ENCODE measurements at places on chromosomes 3 and 15.
A peak's percentile ranks its signal among the peaks of the same experiment; 100 is the strongest.

GRCh38 chr3:193498215-193498614 lies 56.5 kb downstream of the ATP13A4 start:
- DNase-seq = no peak

GRCh38 chr3:69929019-69929418 lies 70.5 kb upstream of the SAMMSON start:
- no peak for DNase-seq

GRCh38 chr3:63891518-63891917 lies 20.7 kb downstream of the SCAANT1 start:
- no peak for DNase-seq

DNA sequence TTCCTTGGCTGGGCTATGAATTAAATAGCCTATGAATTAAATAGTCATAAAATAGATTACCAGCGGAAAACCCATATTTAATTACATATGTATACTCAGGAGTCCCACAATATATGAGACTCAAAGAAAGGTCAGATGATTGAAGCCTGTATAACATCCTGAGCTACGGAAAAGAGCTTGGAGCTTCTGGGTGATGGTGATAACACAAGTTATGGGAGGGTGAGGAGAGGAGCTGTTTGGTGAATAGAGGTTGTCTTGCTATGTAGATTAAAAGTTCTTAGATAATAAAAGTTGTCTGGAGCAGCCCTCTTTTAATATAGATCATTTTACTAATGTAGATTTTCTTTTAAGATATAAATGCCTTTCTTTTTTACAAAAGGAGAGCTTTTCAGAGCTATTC lies 1.8 kb downstream of the PML start:
- DNase-seq = no peak

DNA sequence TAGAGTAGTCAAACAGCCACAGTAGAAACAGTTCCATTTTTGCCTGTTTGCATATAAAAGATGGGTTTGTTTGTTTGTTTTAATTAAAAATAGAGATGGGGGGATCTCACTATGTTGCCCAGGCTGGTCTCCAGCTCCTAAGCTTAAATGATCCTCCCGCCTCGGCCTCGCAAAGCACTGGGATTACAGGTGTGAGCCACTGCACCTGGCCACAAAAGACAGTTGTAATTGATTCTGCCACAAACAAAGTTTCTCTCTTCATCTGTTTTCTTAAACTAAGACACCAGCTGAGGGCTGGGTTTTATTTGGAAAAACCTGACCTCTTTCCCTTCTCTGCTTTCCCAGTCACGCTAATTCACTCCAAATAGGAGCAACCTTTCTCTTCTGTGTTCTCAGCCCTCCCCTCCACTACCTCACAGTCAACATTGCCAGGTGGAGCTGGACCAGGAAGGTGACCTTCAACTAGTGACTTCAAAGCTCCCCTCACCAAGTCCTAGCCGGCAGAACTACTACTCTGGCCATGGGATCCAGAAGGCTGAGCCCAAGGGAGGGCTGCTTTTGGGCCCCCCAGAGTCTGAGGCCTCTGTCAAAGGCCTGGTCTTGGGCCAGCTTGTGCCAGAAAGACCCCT lies 1.5 kb upstream of the IDH2 start:
- no peak for DNase-seq

GRCh38 chr15:89330119-89330518 lies 4.5 kb downstream of the POLG start:
- no peak for DNase-seq

DNA sequence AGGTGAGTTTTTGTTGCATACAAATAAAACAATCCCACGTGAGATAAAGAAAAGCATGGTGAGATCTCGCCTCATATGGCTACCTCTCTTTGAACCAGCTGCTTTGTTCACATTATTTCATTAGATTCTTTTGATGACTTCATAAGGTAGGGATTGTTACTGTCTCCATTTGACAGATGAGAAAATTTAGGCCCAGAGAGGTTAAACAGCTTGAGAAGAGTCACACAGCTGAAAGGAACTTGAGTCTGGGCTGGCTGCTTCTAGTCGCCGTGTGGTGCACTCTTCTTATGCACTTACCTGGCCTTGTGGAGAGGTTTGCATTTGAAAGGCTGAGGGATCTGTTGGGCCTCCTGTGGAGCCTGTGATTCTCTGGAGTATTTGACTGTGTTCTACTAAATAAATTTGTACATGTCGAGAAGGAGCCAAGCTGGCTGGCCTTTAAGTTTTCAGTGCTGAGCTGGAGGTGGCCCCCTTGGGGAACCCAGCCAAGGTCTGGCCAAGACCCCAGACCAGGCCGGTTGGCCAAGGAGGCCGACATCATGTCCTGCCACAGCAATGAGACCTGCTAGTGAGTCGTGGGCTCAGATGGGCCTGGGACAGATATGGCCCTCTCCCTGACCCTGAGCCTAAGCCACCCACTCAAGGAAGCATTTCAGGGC lies 125.1 kb downstream of the SMAD6 start:
- DNase-seq = no peak

- no peak for DNase-seq
These were observed 217.1 kb downstream of the GBE1 start for GRCh38 chr3:81544385-81544784.

- no peak for DNase-seq
These were observed 258.3 kb downstream of the DIPK2A start for GRCh38 chr3:144229953-144230352.

DNA sequence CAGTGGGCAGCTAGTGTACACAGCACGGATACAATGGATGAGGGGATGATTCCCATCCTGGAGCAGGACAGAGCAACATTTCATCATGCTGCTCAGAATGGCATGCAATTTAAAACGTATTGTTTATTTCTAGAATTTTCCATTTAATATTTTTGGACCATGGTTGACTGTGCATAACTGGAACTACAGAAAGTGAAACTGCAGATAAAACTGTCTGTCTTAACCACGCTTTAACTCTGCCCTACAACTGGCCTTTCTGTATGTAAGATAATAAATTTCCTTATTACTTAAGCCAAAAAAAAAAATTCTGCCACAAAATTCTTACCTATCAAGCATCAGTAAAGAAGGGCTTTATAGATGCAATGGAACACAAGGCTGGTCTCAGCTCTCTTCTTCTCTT lies 33.4 kb downstream of the AP3S2 start:
- no peak for DNase-seq

DNA sequence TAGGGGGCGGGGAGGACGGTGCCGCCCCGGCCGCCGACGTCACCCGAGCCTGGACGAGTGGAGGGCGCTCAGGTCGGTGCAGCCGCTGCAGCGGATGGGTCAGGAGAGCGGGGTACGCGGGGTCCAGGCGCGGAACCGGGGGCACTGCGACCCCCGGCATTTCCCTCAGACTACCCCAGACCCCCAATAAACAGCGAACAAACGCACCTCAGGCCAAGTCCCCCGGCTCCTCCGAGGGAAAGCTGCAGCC lies 78.9 kb downstream of the IQSEC1 start:
- DNase-seq = no peak

- peak; percentile 54 for DNase-seq
These were observed 178.2 kb upstream of the EOMES start for GRCh38 chr3:27900316-27900715.

- DNase-seq = no peak
These were observed 89.8 kb upstream of the RARB start for GRCh38 chr3:25338158-25338725.

GRCh38 chr3:134494495-134494894 lies 8.6 kb downstream of the CEP63 start:
- no peak for DNase-seq

- no peak for DNase-seq
These were observed 17.8 kb downstream of the TEX9 start for GRCh38 chr15:56383010-56383409.

GRCh38 chr3:192487033-192487432 lies 240.3 kb downstream of the FGF12 start:
- DNase-seq = no peak

DNA sequence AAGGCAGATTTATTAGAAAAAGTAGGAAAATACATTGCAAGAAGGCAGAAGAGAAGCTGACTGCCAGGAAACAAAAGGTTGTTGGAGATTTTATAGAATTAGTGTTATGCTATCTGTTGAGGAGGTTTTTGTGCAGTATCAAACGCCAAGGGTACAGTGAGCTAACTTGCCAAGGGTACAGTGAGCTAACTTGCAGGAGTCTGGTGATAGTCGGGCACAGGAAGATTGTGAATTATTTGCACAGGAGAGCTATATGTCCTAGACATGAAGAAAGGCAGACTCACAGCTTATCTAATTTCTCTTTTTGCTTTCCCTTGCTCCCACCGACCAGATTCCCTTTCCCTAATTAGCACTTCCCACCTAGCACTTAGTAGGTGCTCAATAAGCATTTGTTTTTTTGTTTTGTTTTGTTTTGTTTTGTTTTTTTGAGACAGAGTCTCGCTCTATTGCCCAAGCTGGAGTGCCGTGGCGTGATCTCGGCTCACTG lies 2.7 kb upstream of the CSK start:
- no peak for DNase-seq

GRCh38 chr3:153809097-153809496 lies 312.1 kb upstream of the ARHGEF26 start:
- DNase-seq = no peak

DNA sequence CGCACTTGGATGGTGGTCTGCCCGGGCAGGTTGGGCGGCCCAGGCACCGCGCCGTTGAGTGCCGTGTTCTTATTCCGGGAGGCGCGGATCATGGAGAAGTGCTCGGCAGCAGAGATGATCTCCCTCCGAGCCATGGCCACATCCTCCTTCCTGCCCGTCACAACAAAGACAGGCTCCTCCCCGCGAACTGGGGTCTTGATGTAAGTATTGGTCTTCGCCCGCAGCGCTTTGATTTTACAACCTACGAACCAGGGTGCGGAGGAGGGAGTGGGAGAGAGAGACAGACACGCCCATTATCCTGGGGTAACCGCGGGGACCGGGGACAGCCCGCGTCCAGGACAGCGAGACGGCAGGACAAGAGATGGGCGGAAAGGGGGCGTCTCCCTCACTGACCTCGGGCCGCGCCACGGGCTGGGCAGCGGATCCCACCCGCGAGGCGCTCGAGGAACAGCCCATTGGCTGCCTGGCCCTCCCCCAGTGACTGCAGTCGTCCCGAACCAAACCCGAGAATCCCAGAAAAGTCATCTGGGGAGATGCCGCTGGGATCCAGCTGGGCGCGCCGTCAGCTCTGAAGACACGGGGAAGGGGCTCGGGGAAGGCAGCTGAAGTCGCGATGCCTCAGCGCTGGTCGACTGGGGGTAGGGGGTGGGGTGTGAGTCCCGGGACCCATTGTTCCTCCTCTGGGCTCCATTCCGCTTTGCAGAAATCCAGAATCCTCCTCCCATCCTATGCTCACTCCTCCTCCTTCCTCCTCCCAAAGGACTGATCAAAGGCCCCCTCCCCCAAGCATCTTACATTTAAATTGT lies 1.2 kb downstream of the MEX3B start:
- no peak for DNase-seq

GRCh38 chr15:34252545-34252944 lies 27.7 kb downstream of the EMC4 start:
- no peak for DNase-seq

DNA sequence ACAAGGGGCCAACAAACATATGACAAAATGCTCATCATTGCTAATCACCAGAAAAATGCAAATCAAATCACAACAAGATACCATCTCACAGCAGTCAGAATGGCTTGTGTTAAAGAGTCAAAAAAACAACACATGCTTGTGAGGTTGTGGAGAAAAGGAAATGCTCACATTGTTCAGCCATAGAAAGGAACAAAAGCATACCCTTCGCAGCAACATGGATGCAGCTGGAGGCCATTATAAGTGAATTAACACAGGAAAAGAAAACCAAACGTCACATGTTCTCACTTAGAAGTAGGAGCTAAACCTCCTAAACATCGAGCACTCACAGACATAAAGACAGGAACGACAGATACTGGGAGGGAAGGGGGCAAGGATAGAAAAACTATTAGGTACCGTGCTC lies 678.4 kb upstream of the GRM7 start:
- no peak for DNase-seq

DNA sequence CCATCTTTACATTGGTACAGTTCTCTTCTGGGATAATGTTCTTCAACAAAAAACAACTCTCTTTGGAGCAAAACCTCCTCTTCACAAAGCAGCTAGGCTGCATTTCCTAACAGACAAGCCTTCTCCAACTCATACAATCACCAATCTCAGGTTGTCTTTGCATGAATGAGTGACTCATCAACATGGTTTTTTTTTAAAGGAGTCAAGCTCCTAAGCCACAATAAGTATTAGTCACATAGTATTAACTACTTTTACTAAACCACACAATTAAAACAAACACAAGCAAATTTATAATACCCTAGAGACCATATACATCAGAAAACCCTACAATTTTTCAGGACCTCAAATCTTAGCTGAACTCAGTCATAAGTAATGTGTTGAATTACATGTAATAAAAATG lies 137.4 kb downstream of the TBC1D5 start:
- DNase-seq = no peak

DNA sequence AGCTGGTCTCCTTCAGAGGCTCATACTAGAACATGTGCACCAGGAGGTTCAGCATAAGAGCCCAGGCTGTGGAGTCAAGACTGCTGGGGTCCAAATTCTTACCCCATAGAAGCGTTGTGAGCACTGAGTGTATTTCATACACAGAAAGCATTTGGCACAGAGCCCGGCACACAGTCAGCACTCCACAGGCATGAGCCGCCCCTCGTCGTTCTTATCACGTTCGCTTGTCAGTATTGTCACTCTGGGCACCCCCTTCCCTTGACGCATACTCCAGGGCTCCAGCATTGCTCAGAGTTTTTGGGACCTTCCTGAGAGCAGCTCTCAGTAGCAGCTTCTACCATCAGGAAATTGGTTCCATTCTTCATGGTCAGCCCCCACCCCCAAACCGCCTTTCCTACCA lies 25.2 kb downstream of the CORO2B start:
- DNase-seq = no peak

- peak; percentile 32 for DNase-seq
These were observed 57.9 kb downstream of the ARHGAP31 start for GRCh38 chr3:119352034-119352609.

Data from NK-92 treated with Interleukin-12 subunit alpha and Interleukin-12 subunit beta, amount 100 ng/mL, for 24 hours (cell line).